ENCODE measurements at places on chromosomes 1 and 21.

- no peak for DNase-seq
Measured at GRCh38 chr1:232952514-232953499, 2.4 kb downstream of the NTPCR start.

- DNase-seq, result no peak
Measured at GRCh38 chr1:14339288-14339687, 259.2 kb upstream of the KAZN start.

DNA sequence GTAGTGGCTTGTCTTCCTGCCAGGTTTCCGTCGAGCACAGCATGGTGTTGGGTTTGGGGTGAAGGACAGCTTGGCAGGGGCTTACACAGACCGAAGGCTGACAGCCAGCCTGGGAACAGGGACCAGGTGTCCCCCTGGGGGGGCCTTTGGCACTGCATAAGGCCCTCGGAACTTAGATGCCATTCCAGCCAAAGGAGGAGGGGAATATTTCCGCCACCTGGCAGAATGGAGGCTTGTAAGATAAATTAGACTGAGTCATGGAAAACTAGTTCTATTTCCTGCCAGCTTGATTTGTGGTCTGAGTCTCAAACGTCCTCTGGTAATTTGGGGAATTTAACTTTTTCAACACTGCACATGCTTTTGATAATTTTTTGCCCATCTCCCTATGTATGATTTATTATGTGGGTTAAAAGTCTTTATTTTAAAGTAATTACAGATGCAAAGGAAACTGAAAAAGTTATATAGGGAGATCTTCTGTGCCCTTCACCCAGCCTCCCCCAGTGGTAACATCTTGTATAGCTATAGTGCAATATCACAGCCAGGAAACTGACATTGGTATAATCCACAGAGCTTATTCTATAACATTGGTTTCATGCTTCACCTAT lies 11.5 kb upstream of the TMEM51 start:
- no peak for DNase-seq

DNA sequence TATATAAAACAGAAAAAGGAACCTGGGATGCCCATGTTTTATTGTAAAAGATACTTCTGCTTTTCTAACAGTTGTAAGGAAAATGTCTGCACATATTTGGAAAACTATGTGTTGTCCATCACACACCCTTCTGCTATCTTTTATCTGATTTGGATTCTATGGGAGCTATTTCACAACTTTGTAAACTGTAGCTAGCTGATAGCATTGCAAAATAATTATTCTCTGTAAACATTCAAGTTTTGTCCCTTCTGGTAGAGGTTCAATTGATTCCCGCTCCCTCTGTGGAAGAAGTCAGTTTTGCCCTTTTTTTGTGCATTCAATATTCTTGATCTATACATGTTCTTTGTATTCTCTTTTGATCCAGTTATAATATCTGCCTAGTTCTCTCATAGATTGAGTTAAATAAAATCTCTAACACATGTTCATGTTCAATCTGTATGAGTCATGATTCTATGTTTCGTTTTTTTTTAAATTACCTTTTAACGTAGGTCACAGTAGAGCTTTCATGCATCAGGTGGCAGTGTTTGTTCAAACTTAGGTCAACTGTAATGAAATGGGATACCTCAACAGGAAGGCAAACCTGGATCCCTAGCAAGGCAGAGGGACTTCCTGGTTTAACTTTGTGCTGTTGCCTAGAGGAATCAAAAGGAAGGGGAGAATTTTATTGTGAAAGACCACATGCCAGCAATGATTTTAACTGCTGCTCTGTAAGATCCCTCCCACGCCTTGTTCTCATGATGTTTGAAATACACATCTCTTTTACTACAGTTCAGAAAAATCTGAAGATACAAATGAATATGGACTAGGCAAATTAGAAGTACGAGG lies 26.0 kb upstream of the BCL9 start:
- DNase-seq, result no peak

All from stimulated activated CD4-positive, alpha-beta T cell treated with anti-CD3 and anti-CD28 coated beads, Interleukin-1b, Interleukin-23, amount 100 ng/mL, for 1 hour (primary cell).